Right atrium auricular region (tissue), 2 donors: ENCODE measurements at places on chromosomes 13 and 19.

GRCh38 chr13:75871059-75871458, 234.9 kb downstream of the LMO7 start:
- DNase-seq: no peak

GRCh38 chr13:80336776-80337287, 4.1 kb downstream of the SPRY2 start:
- no peak for DNase-seq

DNA sequence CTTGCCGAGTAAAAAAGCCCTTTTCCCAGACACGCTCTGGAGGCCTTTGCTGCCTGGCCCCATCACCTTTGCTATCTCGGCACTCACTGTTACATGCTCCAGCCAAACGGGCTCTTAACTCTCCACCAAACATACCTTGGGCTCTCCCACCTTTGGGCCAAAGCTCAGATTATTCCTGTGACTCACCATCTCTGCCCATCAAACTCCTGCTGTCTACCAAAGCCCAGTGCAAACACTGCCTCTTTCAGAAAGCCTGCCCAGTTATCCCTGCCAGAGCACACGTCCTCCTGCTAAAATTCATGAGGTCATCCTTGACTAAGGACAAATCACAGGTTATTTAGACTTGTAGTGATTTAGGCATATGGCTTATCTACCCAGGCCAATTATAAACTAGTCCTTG, 48.1 kb upstream of the SERPINE3 start:
- no peak for DNase-seq

GRCh38 chr13:106528718-106529414, 6.6 kb downstream of the EFNB2 start:
- DNase-seq: no peak

DNA sequence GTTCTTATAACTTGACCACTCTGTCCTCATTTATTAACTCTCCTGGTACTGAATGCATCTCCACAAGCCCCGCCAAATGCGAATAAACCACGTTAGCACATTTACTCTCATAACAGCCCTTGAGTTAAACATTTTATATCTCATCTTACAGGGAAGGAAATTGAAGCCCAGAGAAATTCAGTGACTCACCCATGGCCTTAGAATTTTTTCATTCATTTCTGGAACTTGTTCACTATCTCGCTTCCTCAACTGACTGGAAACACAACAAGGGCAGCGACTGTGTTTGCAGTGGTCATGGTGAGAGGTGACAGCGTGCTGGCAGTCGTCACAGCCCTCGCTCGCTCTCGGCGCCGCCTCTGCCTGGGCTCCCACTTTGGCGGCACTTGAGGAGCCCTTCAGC, 39.5 kb downstream of the SERP2 start:
- DNase-seq: no peak

DNA sequence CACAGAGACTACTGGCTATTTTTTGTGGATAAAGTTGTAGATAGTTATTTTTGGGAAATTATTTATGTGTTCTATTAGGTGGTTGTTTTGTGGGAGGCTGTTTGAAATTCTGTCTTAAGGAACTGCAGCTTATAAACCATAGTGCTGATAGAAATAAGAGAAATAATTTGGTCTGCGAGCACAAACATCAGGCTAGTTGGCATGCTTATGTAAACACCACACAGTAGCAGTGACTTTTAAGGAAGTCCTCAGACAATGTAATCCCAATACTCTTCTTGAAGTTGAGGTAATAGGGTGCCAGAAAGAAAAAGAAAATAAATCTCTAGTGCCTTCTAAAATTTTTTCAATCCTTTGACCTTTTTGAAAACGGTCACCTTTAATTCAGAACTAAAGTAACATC, 23.9 kb downstream of the KL start:
- no peak for DNase-seq

DNA sequence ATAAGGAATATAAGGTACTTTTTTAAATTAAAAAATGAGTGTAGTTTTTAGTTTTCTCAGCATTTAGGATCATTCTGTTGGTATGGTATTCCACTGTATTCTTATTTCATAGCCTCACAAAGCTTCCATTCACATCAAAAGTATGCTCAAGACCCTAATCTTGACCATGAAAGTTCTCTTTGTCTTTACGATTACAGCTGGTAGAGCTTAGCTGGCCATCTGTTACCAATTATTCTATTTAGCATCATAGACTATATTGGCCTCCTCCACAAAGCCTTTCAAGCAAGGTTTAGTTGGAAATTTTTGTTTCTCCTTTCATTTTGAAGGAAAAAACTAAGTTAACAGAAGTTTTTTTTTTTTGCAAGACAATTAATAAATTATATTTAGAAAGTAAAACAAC, 245.1 kb downstream of the KCTD12 start:
- DNase-seq: no peak

GRCh38 chr19:57946316-57946715, 1.2 kb downstream of the ZNF256 start:
- DNase-seq: no peak

DNA sequence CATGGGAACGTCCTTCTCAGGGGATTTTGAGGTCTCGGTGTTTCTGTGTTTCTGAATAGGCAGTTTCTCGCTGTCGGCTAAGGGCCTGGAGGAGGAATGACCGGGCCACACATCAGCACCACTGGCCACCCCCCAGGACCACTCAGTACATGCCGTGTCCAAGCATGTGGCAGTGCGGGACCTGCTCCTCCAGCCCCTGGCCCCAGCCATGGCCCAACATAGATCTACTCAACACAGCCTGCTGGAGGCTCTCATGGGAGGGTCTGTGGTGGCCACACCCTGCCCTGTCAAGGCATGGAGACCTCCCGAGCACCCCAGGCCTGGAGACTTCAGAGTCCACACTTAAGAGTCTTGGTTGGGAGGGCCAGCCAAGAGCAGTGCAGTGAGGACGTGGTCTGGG, 17.5 kb downstream of the IZUMO4 start:
- DNase-seq: no peak

GRCh38 chr19:47537493-47537892, 22.6 kb upstream of the NAPA start:
- no peak for DNase-seq

- no peak for DNase-seq
These were observed 2.4 kb downstream of the CACNG8 start for GRCh38 chr19:53965091-53965490.
